ENCODE measurements at places on chromosomes 2 and 18. TPM values are rescaled to one million over a fixed set of nuclear protein-coding genes. Genes with fewer than 3 reads are reported as not detected.

Gene LIPG
- 96.2 TPM for total RNA-seq

Gene ECEL1
- not detected for total RNA-seq

Gene RAX
- total RNA-seq, result not detected

Gene SLC4A5
- total RNA-seq, result 0.97 TPM

Gene MLPH
- total RNA-seq, result not detected

Gene HOXD3
- total RNA-seq, result 15.3 TPM

Gene ITGA6
- total RNA-seq, result 174 TPM

Gene KCNG3
- total RNA-seq, result not detected

Gene SIX3
- total RNA-seq, result not detected

Gene STK11IP
- 20.2 TPM for total RNA-seq

Gene NPPC
- not detected for total RNA-seq

Gene HOXD12
- not detected for total RNA-seq

Gene PAX8
- total RNA-seq, result 0.22 TPM

Gene GPR45
- total RNA-seq, result not detected

Gene RAMP1
- total RNA-seq, result not detected

Gene PNKD
- 56.1 TPM for total RNA-seq
